Body of pancreas (tissue), 4 donors: ENCODE measurements at places on chromosomes 11 and 22. TPM values are rescaled to one million over a fixed set of nuclear protein-coding genes. Genes with fewer than 3 reads are reported as not detected.
A peak's percentile ranks its signal among the peaks of the same experiment; 100 is the strongest.

SPON1 gene
- 26.7 TPM for total RNA-seq

GRCh38 chr11:17992916-17993315, 19.9 kb downstream of the SERGEF start:
- no peak for DNase-seq

DNA sequence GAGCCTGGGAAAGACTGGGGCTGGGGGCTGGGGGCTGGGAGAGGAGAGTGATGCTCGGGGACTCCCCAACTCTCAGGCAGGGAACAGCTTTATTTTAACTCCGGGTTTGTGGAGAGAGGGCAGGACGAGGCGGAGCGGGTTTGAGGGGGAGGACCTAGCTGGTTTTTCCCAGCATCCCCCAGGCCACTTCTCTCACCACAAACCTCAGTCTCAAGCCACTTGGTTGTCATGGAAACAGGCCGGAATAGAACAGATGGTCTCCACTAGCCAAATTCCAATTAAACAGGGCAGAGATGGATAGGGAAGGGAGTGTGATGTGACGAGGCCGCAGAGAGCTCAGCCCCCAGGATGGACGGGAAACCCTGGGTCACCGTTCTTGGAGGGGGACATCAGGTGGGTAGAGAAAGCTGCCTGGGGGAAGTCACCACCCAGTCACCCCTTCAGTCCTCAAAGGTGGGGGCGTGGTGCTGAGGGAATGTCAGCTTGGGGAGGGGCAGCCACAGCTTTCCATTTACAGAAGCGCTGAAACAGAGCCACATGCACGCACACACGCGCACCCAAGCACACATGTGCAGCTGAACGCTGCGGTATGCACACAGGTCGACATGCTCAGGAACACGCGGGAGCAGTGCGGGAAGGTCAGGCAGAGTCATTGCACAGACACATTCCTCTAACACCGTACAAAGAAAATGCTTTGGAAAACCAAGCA, 19.2 kb downstream of the NECTIN1 start:
- no peak for DNase-seq

SERPING1 gene
- total RNA-seq = 166 TPM

SNU13 gene
- 33.3 TPM for total RNA-seq

DNA sequence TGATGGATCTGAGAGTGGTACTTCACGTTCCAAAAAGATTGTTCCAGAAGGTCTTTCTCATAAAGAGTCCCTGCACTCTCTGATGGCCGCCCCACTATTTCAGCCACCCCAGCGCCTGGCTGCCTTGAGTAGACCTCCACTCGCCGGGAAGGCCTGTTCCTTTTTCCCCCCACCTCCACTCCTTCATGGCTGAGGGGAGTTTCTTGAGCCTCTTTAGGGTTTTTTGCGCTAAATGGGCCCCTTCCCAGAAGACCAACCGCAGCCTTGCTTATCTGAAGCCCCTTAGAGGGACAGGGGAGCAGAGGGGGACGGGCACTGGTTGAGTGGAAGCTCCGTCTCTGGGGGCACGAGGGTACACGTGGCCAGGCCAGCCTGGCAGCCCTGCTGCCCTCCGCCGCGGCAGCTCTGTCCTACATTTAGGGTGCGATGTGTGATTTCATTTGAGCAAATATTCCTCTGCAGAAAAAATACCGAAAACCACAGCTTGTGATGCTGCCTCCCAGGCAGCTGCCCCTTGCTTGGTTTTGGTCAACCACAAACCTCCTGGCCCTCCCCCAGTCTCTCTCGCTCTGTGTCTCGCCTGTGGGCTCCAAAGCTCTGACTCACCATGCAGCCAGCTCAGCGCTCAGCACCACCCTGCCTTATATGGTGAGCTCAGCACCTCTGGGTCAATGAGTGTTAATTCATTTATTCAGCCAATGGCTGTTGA, 88.7 kb downstream of the TP53I11 start:
- peak; percentile 42 for DNase-seq
